ENCODE measurements at places on chromosomes 3 and 15. TPM values are rescaled to one million over a fixed set of nuclear protein-coding genes. Genes with fewer than 3 reads are reported as not detected.

CASR gene
- not detected for total RNA-seq

- H3K4me1 ChIP-seq = peaks cover 8% of the 10 kb centered on the region
- H3K4me3 ChIP-seq = no peak overlapping the region
- peak overlapping the region; percentile 41 for H3K27ac ChIP-seq
- H3K27me3 ChIP-seq = no peaks in the 10 kb centered on the region
- H3K36me3 ChIP-seq = no peaks in the 10 kb centered on the region
- peak; percentile 55 for DNase-seq
These were observed 107.0 kb downstream of the SHOX2 start for GRCh38 chr3:157999246-157999645.

GRCh38 chr15:66912001-66912400 lies 153.4 kb upstream of the SMAD3 start:
- H3K4me1 ChIP-seq = no peaks in the 10 kb centered on the region
- no peak overlapping the region for H3K4me3 ChIP-seq
- no peaks in the 10 kb centered on the region for H3K36me3 ChIP-seq
- H3K27me3 ChIP-seq = no peaks in the 10 kb centered on the region

DNA sequence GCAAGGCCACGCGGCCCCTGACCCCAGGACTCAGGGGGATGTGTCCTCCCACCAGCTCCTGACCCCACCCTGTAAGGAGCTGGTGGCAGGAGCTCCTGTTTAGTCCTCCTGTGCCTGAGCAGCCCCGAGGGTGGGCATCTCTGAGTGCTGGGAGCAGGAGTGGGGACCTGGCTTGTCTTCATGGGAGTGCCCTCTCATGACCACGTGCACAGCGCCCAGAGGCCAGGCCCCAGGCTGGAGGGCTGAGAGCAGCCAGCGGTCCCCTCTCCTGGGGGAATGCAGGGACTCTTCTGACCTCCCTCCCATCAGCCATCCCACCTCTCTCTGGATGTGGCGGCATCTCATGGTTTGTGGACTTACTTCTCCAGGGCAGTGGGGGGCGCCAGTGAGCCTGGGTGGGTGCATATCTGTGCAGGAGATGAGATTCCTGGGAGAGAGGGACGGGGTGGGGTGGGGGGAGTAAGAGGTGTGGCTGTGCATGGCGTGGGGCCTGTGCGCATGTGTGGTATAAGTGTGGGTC lies 205.6 kb downstream of the TBC1D2B start:
- H3K4me3 ChIP-seq = no peak overlapping the region
- DNase-seq = no peak
- no peaks in the 10 kb centered on the region for H3K36me3 ChIP-seq

GRCh38 chr3:38500688-38501417 lies 4.7 kb downstream of the EXOG start:
- no peak overlapping the region for H3K4me3 ChIP-seq
- no peaks in the 10 kb centered on the region for H3K27me3 ChIP-seq
- DNase-seq = no peak
- peaks cover 13% of the 10 kb centered on the region for H3K36me3 ChIP-seq

DNA sequence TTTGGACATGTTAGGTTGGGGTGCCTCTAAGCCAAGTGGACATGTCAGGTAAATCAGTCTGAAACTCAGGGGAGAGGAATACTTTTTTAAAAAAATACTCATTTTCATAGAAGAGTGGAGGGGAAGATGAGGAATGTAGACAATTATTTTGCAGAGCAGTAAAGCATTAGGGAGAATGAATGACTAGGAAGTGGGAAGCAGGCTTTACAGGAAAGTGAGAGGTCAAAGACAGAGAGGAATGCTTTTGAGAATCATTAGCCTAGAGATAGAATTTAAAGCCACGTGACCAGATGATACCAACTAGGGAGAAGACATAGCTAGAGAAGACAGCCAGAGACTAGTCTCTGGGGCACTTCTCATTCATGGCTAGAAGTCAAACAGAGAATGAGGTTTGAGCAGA lies 91.0 kb downstream of the RAD18 start:
- peaks cover 13% of the 10 kb centered on the region for H3K36me3 ChIP-seq
- H3K4me1 ChIP-seq = peaks cover 61% of the 10 kb centered on the region
- no peak overlapping the region for H3K27ac ChIP-seq
- no peaks in the 10 kb centered on the region for H3K27me3 ChIP-seq
- no peak for DNase-seq

GOLGA8S gene
- total RNA-seq = not detected

CLSTN2 gene
- total RNA-seq = not detected

- peaks cover 19% of the 10 kb centered on the region for H3K4me1 ChIP-seq
- H3K27me3 ChIP-seq = no peaks in the 10 kb centered on the region
- peak; percentile 51 for DNase-seq
- H3K36me3 ChIP-seq = no peaks in the 10 kb centered on the region
- H3K4me3 ChIP-seq = peak overlapping the region; percentile 86
These were observed 4.6 kb upstream of the SIN3A start for GRCh38 chr15:75455982-75456531.

B3GNT5 gene
- total RNA-seq = 29.2 TPM

DNA sequence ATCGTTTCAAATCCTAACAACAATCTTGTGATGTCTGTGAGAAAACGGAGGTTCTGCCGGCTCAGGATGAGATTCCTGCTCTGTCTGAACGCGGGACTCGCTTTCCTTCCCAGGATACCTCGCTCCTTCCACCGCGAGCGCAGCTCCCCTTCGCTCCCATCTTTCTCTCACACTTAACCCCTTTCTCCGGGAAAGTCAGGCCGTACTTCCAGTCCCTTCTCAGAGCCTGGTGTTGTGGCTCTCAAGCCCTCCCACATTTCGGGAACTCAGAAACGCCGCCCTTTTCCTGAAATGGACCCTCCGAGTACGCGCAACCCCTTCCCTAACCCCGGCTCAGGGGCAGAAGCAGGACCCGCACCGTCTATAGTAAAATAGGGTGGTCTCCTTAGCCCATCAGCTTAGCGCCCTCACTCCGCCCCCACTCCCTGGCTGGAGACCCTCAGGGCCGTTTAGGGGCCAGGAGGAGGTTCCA lies 378 bp upstream of the FEM1B start:
- peak overlapping the region; percentile 89 for H3K4me3 ChIP-seq
- H3K4me1 ChIP-seq = peaks cover 70% of the 10 kb centered on the region
- no peaks in the 10 kb centered on the region for H3K36me3 ChIP-seq

ATP8B4 gene
- not detected for total RNA-seq

GRCh38 chr3:133113927-133114597 lies 75.9 kb downstream of the TMEM108 start:
- H3K4me1 ChIP-seq = no peaks in the 10 kb centered on the region
- DNase-seq = no peak
- H3K36me3 ChIP-seq = no peaks in the 10 kb centered on the region

GRCh38 chr15:61753018-61753710 lies 307.1 kb downstream of the VPS13C start:
- peaks cover 32% of the 10 kb centered on the region for H3K4me1 ChIP-seq
- DNase-seq = no peak
- H3K4me3 ChIP-seq = no peak overlapping the region
- H3K27ac ChIP-seq = no peak overlapping the region

ZNF774 gene
- total RNA-seq = 1.1 TPM

COPG1 gene
- total RNA-seq = 152 TPM

DNA sequence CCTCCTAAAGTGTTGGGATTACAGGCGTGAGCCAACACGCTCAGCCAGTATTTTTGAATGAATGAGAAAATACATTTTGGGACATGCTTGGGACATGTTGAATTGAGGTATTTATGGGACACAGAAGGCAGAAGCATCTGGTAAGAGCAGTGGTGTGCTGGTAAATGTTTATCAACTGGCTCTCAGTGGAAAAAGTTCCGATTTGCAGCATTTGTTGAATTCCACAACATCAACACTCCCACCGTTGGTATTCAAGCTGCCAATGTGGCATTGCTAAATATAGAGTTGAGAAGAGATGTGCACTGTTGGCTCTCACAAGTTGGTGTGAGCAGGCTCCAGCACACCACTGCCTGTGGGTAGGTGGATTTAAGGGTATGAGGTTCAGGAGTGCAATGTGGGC lies 35.8 kb upstream of the LRRFIP2 start:
- no peaks in the 10 kb centered on the region for H3K27me3 ChIP-seq
- no peak for DNase-seq
- no peak overlapping the region for H3K4me3 ChIP-seq
- no peaks in the 10 kb centered on the region for H3K4me1 ChIP-seq

DNA sequence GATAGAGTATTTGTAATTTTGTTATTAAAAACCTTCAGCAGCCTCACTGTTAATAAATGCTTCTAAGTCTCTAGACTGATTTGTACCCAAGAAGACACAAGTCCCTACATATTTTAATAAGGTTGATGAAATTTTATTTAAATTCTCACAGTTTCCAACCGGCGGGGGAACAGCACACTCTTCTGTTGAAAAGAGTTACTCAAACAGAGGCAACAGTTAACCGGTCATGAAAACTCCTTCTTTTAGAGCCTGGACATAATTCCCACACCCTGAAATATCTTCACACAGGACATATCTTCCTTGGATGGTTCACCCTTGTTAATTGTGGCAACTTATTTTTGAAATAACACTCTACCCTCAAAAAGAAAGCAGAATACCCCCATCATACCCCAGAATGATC lies 278.8 kb downstream of the FOXP1 start:
- H3K4me1 ChIP-seq = peaks cover 24% of the 10 kb centered on the region
- H3K4me3 ChIP-seq = peak overlapping the region; percentile 57
- H3K27ac ChIP-seq = no peak overlapping the region
- H3K27me3 ChIP-seq = no peaks in the 10 kb centered on the region

DNA sequence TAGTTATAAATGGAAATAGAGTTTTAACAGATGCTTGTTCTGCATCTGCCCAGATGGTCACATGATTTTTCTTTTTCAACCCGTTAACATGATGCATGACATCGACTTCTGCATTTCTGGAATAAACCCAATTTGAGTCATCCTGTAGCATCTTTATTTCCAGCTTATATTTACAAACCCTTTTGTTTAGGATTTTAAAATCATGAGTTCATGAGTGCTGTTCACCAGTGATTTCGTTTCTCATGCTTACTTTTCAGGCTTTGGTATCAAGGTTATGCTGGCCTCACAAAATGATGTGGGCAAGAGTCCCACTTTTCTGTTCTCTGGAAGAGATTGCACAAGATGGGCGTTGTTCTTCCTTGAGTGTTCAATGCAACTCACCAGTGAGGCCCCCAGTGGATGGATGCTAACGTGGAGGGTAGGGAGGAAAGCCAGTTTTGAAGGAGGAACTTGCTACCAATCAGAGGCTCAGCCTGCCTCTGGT lies 5.2 kb downstream of the HRH1 start:
- H3K4me1 ChIP-seq = peaks cover 12% of the 10 kb centered on the region
- H3K4me3 ChIP-seq = no peak overlapping the region
- DNase-seq = peak; percentile 37
- no peaks in the 10 kb centered on the region for H3K27me3 ChIP-seq
- H3K36me3 ChIP-seq = no peaks in the 10 kb centered on the region

- H3K4me3 ChIP-seq = no peak overlapping the region
- no peak for DNase-seq
- no peaks in the 10 kb centered on the region for H3K4me1 ChIP-seq
- peaks cover 22% of the 10 kb centered on the region for H3K27me3 ChIP-seq
- H3K36me3 ChIP-seq = no peaks in the 10 kb centered on the region
These were observed 75.8 kb downstream of the RORA start for GRCh38 chr15:61153291-61153690.

DLL4 gene
- total RNA-seq = 2.2 TPM

GRCh38 chr15:70327856-70328678 lies 230.3 kb upstream of the TLE3 start:
- no peak for DNase-seq
- H3K4me1 ChIP-seq = peaks cover 17% of the 10 kb centered on the region
- H3K4me3 ChIP-seq = no peak overlapping the region
- no peaks in the 10 kb centered on the region for H3K27me3 ChIP-seq
- no peak overlapping the region for H3K27ac ChIP-seq
- no peaks in the 10 kb centered on the region for H3K36me3 ChIP-seq

- no peaks in the 10 kb centered on the region for H3K36me3 ChIP-seq
- H3K27me3 ChIP-seq = no peaks in the 10 kb centered on the region
- no peak overlapping the region for H3K27ac ChIP-seq
- DNase-seq = no peak
- H3K4me3 ChIP-seq = no peak overlapping the region
These were observed 85.3 kb downstream of the PLXNA1 start for GRCh38 chr3:127068111-127068810.

GRCh38 chr3:22980346-22980745 lies 222.8 kb upstream of the UBE2E2 start:
- H3K4me3 ChIP-seq = no peak overlapping the region
- DNase-seq = no peak
- no peaks in the 10 kb centered on the region for H3K36me3 ChIP-seq
- no peaks in the 10 kb centered on the region for H3K4me1 ChIP-seq
- H3K27me3 ChIP-seq = no peaks in the 10 kb centered on the region

C3orf52 gene
- 16.7 TPM for total RNA-seq

GRCh38 chr3:43248185-43248583 lies 38.2 kb upstream of the SNRK start:
- no peaks in the 10 kb centered on the region for H3K4me1 ChIP-seq
- no peaks in the 10 kb centered on the region for H3K36me3 ChIP-seq
- H3K27me3 ChIP-seq = no peaks in the 10 kb centered on the region
- no peak for DNase-seq

DNA sequence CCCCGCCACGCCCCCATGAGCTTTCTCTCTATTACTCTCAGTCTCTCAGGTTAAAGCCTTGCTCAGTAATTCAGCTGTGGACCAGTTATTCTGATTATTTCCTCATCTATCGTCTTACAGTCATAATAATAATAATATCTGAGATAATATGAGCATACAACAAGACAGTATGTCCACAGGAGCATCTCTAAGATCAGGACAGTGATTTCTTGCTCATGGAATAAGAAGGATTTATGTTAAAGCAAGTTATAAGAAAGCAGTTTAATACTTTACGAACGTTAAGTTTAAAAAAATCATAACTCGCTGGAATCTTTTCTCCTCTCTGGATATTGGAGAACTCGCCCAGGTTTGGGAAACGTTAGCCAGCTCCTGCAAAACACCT lies 643 bp upstream of the LMCD1 start:
- H3K27ac ChIP-seq = peak overlapping the region; percentile 83
- H3K36me3 ChIP-seq = no peaks in the 10 kb centered on the region
- no peak for DNase-seq
- H3K4me3 ChIP-seq = peak overlapping the region; percentile 65
- peaks cover 83% of the 10 kb centered on the region for H3K4me1 ChIP-seq

BCHE gene
- not detected for total RNA-seq

CD200 gene
- not detected for total RNA-seq

DNA sequence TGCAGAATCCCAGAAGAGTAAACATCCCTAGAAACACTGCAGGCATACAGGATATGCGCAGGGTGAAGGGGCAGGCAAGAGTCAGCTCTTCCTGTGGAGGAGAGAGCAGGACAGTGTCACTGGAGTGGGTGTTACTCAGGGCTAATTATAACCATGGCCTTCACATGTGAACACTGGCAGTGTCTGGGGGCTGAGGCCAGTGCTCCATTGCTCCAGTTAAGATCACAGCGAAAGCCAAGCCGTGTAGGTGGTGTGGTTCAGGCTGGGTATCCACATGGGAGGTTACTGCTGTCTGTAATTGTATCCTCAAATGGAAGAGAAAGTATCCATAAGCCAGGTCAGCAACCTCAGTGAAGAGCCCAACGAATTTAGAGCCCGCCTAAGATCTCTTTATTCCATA lies 84.6 kb downstream of the MESD start:
- H3K4me1 ChIP-seq = peaks cover 14% of the 10 kb centered on the region
- H3K27me3 ChIP-seq = no peaks in the 10 kb centered on the region
- DNase-seq = no peak
- H3K27ac ChIP-seq = no peak overlapping the region
- H3K4me3 ChIP-seq = no peak overlapping the region
- no peaks in the 10 kb centered on the region for H3K36me3 ChIP-seq

Measured in PC-3 (cell line).